ENCODE measurements at places on chromosomes 7 and 10.

DNA sequence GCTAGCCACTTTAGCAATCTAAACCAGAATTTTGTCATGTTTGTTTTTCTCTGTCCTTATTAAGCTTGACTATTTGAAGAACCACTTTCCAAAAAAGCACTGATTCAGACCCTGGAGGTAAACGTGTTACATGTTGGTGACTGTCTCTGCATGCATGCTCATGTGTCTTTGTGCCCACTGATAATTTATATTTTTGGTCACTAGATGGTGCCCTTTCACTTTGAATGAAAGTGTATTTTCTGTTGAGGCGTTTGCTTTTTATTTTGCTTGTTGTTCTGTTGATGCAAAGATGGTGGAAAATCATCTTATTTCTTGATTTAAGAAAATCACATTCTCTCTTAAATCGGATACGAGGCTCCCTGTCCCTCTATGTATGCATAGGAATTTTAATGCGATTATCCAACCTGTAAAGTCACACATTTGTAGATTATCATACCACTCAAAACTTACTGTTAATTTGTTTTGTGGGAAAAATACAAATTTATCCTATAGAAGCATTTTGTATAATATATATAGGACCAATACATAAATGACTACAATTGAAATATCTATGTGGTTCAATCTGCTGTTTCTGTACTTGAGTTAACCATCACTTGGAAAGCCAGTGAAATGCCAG lies 269.3 kb downstream of the BICC1 start:
- DNase-seq = no peak

- no peak for DNase-seq
Observed at GRCh38 chr7:43621729-43622448, 39.0 kb downstream of the STK17A start.

DNA sequence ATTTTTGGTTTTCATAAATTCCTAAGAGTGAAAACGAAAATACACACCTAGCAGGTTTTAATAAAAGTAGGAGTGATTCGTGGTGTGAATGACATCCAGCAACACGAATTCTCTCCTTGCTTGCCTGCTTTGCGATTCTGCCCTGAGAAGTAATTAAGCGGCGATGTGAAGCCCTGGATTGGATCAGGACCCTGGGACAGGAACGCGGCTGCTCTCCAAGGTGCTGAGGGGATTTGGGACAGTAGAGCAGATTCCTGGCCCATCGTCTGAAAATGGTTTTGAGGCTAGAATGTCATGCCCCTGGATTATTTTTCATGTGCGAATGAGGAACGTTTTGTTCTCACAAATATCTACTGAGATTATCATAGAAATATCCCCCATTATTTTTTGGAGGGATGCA lies 7.8 kb downstream of the NPS start:
- DNase-seq = no peak

- DNase-seq = no peak
Observed at GRCh38 chr10:101690461-101690860, 4.5 kb downstream of the FBXW4 start.

- no peak for DNase-seq
Observed at GRCh38 chr10:110533149-110533548, 34.3 kb upstream of the SMC3 start.

GRCh38 chr7:106992511-106992910 lies 52.0 kb upstream of the PRKAR2B start:
- no peak for DNase-seq

DNA sequence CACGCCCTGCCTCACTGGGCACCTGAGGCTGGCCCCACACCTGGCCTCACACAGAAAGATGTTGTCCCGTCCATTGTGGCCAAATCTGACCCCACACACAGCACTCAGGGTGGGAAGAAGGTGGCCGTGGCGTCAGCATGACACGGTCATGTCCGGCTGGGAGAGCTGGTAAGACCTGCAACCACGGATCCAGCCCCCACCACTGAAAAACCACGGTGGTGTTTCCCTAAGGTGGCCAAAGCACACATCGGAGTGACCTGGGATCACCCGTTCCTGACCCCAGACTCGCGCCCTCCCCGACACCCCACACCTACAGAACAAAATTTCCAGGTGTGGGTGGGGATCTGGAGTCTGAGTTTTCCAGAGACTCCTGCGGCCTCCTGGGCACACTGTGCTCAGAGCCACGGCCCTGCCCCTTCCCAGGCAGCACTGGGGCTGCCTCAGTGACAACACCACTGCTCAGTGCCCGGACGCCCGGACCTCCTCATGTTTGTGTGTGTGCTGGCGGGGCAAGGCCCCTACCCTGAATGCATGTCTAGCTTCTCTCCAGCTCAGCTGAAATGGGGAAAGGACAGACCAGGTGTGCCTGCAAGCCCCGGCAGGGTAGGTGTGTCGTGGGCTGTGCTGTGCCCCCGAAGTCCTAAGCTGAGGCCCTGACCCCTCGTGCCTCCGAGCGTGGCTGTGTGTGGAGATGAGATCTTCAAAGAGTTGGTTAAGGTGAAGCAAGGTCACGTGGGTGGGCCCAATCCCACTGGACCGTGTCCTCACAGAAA lies 36.1 kb downstream of the STK32C start:
- no peak for DNase-seq

GRCh38 chr10:7264313-7264756 lies 146.5 kb downstream of the SFMBT2 start:
- no peak for DNase-seq

GRCh38 chr7:71184136-71184535 lies 52.2 kb downstream of the GALNT17 start:
- DNase-seq = no peak

- DNase-seq = no peak
Observed at GRCh38 chr10:123135415-123136141, at the start of gene HMX3. Gene HMX3 (plus strand): TSS chr10:123135970. CDS start chr10:123136051, 81 bp downstream.

GRCh38 chr10:97886286-97886685 lies 36.6 kb downstream of the GOLGA7B start:
- DNase-seq = no peak

- no peak for DNase-seq
Observed at GRCh38 chr10:60883187-60883586, 60.8 kb downstream of the RHOBTB1 start.

DNA sequence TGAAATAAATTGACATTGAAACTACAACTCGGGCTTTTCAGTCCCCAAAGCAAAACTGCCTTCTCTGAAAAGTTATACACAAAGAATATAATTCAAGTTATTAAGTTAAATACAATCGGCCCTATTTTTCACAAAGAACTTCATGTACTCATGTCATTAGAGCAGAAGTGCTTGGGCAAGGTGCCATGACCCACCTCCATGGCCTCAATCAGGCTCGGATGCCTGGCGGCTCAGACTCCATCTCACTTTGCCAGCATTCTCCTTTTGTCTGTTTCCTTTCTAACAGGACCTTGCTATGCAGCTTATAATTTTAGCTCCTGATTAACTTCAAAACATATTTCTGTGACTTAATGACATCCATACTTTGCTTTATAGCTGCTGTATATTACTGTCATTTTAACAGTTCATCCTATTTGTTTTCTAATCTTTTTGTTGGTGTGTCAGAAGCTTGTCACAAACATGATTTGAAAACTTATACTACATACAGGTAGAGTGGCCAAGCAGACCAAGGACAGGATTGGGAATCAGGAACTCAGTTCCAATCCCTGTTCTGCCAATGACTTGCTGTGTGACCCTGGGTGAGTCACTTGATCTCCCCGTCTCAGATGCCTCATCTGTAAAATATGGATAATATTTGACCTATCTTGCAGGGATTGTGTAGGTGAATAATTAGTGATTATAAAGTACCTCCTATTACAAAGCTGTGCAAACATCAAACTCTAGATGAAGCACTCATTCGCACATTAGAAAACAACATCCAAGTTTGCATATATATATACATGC lies 60.8 kb upstream of the ITGA8 start:
- DNase-seq = no peak

GRCh38 chr10:2119316-2119715 lies 382.0 kb upstream of the ADARB2 start:
- no peak for DNase-seq

DNA sequence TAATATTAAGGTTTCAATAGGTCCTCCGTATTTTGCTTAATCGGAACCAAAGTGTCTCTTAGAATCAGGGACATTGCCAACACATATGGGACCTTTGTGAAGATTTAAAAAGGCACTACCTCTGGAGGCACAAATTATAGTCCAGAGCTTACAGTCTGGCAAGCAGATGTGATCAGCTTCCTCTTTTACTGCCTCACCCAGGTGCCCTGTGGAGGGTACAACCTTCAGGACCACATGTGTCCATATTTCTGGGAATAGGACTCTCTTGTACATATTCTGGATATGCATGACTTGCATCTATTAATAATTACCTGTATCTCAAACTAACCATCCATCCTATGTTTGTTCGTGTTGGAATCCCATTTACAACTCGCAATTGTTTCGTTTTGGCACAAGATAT lies 60.0 kb downstream of the HGF start:
- no peak for DNase-seq

DNA sequence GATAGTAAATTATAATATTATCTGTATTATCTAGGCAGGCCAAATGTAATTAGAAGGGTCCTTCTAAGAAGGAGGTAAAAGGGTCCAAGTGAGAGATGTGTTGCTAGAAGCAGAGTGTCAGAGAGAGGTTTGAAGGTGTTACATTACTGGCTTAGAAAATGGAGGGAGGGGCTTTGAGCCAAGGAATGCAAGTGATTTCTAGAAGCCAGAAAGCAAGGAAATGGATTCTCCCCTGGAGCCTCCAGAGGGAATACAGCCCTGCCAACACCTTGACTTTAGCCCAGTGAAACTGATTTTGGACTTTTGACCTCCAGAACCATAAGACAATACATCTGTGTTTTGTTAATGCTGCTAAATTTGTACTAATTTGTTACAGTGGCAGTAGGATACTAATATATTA lies 97.9 kb upstream of the IL6 start:
- DNase-seq = no peak

GRCh38 chr7:157410831-157411556 lies 74.2 kb downstream of the DNAJB6 start:
- DNase-seq = no peak

- DNase-seq = no peak
Observed at GRCh38 chr10:60206735-60207134, 182.9 kb downstream of the ANK3 start.

DNA sequence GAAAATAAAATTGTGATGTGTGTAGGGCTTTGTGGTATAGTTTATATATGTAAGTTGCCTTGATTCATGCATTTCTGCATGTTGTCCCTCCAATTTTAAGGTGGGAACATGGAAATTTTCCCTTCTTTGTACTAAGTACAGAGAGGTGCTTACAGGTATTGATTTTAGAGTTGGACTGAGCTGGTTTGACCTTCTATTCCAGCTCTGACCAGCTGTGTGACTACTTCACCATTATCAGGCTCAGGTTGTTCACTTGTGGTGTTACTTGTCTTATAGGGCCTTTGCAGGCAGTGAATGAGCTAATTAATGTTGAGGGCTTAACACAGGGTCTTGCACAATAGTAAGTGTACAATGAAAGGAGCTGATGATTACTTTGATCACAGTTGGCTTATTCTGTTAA lies 16.3 kb downstream of the ZNF804B start:
- DNase-seq = no peak

DNA sequence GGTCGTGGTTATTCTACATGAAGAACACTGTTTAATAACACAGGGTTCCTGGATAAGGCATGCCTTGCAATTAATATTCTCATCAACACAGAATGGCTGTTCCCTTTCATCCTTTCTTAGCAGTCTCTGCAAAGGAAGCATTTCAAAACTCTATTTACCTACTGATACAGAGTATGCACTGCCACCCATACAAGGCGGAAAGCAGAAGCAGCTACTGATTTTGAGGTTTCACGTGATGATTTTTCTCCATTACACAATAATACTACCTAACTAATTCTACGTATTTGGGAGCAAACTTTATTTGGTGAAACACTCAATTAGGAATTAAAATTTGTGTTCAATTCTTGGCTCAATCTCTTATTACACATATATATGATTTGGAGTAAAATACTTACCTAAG lies 43.0 kb upstream of the COL1A2 start:
- no peak for DNase-seq
